ENCODE measurements at places on chromosomes 4 and X.

DNA sequence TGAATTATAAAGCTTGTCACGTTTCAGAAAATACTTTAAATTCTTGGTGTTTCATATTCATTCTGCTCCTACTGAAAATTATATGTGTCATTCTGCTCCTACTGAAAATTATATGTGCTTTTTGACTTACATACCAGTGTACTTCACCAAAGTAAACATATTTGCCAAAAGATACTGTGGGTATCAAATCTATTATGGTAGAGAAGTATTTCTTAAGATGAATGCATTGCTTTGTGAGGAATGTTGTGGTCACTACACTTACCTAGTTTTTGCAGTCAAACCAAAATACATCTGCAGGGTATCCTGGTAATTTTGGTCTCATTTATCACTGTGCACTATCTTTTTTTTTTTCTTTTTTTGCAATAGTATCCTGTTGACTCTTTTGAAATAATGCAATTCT, 287.7 kb upstream of the MAD2L1 start:
- no peak for DNase-seq

GRCh38 chr4:74682567-74683359, 111.6 kb downstream of the BTC start:
- no peak for DNase-seq

GRCh38 chrX:124001581-124001980, 40.1 kb downstream of the STAG2 start:
- DNase-seq: no peak

- DNase-seq: no peak
Observed at GRCh38 chrX:64338296-64338695, 57.0 kb downstream of the MTMR8 start.

DNA sequence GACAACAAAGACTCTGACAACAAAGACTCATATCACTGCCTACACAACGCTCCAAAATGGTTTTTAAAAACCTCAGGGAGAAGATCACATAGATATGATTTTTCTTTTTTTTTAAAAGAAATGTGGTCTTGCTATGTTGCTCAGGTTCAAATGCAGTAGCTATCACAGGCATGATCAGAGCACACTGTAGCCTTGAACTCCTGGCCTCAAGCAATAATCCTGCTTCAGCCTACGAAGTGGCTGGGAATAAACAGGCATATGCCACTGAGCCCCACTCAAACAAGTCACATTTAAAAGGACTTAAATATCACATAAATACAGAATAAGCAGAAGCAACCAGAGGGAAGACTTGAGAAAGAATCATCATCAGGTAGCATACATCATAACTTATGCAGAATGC, 14.7 kb downstream of the DHX15 start:
- DNase-seq: no peak

DNA sequence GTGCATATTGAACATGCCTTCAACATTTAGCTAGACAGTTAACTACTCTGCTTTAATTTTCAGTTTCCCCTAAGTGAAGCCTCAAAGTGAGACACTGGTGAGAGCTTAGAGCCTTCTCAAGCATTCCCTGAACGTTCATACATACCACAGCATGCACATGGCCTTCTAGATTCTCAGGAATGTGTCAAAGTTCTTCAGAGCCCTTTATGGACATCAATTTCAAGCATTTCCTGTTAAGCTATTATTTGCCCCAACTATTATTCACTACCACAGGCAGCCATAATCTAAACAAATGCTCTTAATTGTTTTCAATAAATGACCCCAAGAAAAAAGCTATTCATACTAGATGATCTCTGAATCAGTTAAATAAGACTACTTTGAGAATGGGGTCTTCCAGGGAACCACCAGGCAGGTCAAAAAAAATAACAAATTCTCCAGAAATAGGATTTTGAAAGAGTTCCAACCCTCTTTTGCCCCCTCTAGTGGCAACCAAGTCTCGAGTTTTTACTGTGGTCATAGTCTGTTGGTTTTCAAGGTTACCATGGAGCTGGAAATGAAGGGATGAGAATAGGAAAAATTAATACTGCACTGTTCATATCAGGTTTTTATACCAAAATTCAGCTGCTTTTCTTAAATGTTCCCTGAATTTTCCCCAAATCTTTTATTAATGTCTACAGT, 235.4 kb downstream of the RAB28 start:
- no peak for DNase-seq

GRCh38 chr4:7331682-7332000, 103.1 kb downstream of the PSAPL1 start:
- DNase-seq: no peak

DNA sequence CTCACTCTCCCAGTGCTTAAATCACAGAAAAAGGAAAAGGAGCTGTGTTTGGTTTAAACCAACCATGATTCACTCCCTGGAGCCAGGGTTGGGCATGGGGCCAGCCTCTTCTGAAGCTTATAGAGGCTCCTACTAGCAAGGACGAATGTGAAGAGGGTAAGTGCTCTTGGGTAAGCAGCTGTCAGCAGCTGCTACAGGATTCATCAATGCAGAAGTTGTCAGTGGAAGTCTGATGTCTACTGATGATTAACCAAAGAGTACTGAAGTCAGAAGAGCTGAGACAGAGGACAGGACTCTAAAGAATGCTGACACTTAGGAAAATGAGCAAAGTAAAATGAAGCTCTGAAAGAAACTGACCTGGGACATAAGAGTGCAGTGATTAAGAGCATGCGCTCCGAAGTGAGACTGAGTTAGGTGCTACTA, 32.7 kb upstream of the JADE1 start:
- DNase-seq: no peak

DNA sequence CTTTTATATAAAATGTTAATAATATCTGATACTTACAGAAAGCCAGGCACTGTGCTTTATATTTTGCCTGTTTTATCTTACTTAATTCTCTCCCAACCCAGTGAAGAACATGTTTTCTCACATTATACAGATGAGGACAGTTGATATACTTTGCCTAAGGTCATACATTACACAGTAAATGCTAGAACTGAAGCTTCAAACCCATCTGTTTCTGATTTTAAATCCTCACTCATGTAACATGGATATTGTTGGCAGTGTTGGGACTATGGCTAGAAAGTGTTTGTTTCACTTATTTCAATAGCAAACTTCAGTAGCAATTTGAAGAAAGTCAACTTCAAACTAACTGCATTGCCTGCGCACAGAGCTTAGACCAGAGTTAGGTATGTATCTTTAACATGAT, 57.4 kb downstream of the RAPGEF2 start:
- DNase-seq: no peak
